ENCODE measurements at places on chromosomes 7 and 10. TPM values are rescaled to one million over a fixed set of nuclear protein-coding genes. Genes with fewer than 3 reads are reported as not detected.
A peak's percentile ranks its signal among the peaks of the same experiment; 100 is the strongest.

DNA sequence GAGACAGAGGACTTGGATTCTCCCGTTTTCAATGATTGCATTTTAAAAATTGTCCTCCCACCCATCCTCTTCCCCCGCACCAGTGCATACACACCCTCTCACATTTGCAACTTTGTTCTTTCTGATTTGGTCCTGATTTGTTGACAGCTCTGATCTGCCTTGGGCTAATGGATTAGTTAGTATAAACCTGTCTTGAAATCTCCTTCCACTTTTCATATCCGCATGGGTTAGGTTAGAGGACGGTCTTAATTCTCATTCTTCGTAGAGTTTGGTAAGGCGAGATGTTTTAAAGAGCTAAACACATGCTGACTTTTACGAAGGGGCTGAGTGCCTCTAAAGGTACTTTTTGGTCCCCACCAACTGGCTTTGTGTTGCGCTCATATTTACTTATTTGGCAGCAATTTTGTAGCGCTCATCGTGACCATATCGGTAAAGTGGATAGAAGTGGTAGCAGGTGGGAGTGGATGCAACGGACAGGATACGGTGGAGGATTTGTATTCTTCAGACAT, 1.1 kb downstream of the AHR start:
- no peak for DNase-seq

GRCh38 chr10:42866115-42866995, 83.8 kb downstream of the BMS1 start:
- DNase-seq, result peak; percentile 87

DNA sequence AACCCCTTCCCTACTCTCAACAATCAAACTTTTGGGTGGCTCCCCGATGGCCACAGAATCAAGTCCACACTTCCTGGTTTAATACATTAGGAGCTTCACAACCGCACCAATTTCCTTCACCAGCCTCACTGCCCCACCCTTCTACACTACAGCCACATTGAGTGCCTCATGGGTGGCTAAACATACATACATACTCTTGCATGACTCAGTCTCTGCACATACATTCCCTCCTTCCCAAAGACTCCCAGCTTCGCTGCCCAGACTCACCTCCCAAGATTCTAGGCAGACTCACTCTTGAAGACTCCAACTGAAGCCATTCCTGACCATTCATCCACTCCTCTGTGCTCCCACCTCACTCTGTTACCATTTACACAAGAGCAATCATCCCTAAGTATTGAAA, 15.9 kb downstream of the VPS41 start:
- DNase-seq, result no peak

DNA sequence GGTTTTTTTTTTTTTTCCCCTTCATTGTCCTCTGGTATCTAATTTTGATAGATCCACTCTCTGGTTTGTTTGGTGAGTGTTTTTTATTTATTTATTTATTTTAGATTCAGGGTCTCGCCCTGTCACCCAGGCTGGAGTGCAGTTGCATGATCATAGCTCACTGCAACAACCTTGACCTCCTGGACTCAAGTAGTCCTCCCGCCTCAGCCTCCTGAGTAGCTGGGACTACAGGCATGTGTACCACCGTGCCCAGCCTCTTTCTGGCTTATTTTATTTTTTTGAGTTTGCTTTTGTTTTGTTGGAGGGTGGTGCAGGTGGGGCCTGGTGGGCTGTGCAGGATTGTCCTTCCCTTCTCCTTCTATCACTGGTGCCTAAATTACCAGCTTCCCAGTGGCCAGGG, 187.2 kb upstream of the SH2B2 start:
- no peak for DNase-seq

DNA sequence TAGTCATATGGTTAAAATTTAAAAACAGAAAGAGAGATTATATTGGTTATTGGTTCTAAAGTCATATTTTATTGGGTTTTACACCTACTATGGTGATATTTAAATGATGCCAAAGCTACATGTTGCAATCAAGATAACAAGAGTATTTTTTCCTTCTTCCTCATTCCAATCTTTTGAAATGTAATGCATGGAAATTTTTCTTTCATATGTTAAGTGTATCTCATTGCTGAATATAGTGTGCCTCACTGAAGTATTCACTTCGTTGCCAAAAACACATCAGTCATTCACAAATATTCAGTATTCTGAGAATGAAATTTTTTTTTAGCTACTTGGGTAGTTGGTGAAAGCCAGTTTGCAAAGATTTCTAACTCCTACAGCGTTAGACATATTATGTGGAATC, 19.5 kb downstream of the HDAC9 start:
- no peak for DNase-seq

- no peak for DNase-seq
These were observed 7.4 kb upstream of the STEAP4 start for GRCh38 chr7:88314061-88314491.

DNA sequence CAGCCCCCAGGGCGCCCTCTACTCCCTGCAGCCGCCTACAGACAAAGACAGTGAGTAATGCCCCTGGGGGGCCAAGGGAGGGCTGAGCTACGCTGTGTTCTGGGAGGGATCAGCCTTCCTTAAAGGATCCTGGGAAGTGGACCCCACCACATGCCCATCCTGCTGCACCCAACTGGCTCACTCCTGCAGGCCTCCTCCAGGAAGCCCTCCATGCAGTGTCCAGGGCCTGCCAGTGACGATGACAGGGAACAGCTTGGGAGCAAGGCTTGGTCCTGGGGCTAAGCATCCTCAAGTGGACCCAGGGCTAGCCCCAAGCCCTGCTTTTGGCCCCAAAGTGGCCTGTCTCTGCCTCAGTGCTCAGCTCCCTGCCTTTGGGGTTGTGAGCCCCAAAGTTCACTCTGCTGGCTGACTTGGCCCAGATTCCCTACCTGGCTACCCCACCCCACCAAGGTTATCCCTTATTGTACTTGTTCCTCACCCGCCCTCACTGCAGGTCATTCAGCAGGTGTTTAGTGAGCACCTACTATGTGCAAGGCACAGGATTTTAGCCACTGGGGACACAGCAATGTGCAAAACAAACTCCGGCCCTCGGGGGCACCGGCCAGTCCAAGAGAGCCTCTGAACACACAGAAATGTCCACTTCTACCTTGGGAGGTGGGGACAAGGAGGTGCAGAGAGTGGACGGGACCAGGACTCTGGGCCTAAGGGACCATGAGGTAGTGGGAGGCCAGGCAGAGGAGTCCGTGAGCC, 83.5 kb downstream of the MYL10 start:
- DNase-seq, result peak; percentile 21

COL13A1 gene
- total RNA-seq, result 13.6 TPM

MYL10 gene
- not detected for total RNA-seq
